Ovary (tissue), 10 donors: ENCODE measurements at places on chromosomes 2 and 18. TPM values are rescaled to one million over a fixed set of nuclear protein-coding genes. Genes with fewer than 3 reads are reported as not detected.

MAP3K19 gene
- 0.52 TPM for total RNA-seq

ABCG5 gene
- total RNA-seq, result not detected

CCDC85A gene
- total RNA-seq, result 6.8 TPM

GALR1 gene
- under 0.01 TPM for total RNA-seq

ARHGAP28 gene
- total RNA-seq, result 19.3 TPM

CTAGE1 gene
- total RNA-seq, result not detected

MAL gene
- total RNA-seq, result 1.6 TPM

DNA sequence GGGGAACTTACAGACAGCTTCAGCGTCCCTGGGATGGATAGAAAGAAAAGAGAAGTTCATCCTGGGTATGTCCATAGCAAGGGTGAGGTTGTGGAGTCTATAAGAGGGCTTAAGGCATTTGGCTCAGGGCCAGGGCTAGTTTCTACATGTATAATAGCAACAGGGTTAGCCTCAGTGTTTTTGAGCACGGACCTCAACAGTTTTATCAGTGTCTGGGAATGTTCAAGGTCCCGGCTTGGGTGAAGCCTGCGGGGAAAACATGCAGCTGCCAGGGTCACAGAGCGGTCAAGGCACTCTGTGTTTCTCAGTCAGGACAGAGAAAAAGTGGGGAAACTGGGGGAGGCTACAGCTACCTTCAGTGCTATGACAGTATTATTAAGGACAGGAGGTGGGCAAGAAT is 427.7 kb upstream of the HS6ST1 start:
- DNase-seq, result peak; percentile 75
- H3K27ac ChIP-seq, result peak overlapping the region; percentile 51
- no peak overlapping the region for H3K4me3 ChIP-seq

- H3K4me1 ChIP-seq, result peaks cover 2% of the 10 kb centered on the region
- H3K4me3 ChIP-seq, result no peak overlapping the region
- H3K36me3 ChIP-seq, result no peaks in the 10 kb centered on the region
- peak; percentile 81 for DNase-seq
Observed at GRCh38 chr18:22683196-22683676, 249.9 kb upstream of the RBBP8 start.

GRCh38 chr2:37396890-37397565 is 52.6 kb downstream of the QPCT start:
- no peak overlapping the region for H3K27ac ChIP-seq
- H3K27me3 ChIP-seq, result no peaks in the 10 kb centered on the region
- H3K36me3 ChIP-seq, result no peaks in the 10 kb centered on the region

DNA sequence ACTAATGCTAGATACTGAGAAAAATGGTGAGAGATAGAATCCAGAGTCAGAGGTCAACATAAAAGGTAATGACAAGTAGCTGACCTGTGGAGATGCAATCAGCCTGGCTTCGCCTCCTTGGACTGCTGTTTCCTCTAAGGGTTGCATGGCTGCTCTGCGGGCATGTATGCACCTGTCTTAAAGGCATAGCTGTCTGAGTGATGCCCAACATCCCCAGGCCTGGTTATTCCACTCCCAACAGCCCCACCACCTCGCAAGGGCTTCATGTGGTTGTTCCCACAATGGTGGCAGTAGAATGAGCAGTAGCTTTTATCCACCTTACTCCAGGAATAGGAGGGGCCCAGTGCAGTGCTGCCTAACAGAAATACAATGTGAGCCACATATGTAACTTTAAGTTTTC is 69.7 kb upstream of the ALK start:
- DNase-seq, result no peak
- H3K27ac ChIP-seq, result no peak overlapping the region
- H3K27me3 ChIP-seq, result no peaks in the 10 kb centered on the region
- H3K36me3 ChIP-seq, result no peaks in the 10 kb centered on the region
- no peak overlapping the region for H3K4me3 ChIP-seq
- H3K4me1 ChIP-seq, result no peaks in the 10 kb centered on the region

- no peaks in the 10 kb centered on the region for H3K36me3 ChIP-seq
- H3K4me1 ChIP-seq, result no peaks in the 10 kb centered on the region
- no peak for DNase-seq
- H3K27ac ChIP-seq, result no peak overlapping the region
- no peak overlapping the region for H3K4me3 ChIP-seq
- no peaks in the 10 kb centered on the region for H3K27me3 ChIP-seq
Observed at GRCh38 chr2:101264360-101264939, 11.8 kb downstream of the CNOT11 start.

- DNase-seq, result no peak
- no peaks in the 10 kb centered on the region for H3K27me3 ChIP-seq
- H3K4me3 ChIP-seq, result no peak overlapping the region
- H3K27ac ChIP-seq, result no peak overlapping the region
- H3K4me1 ChIP-seq, result no peaks in the 10 kb centered on the region
Observed at GRCh38 chr18:52648201-52648600, 308.2 kb downstream of the DCC start.

GRCh38 chr2:67085146-67085545 is 312.0 kb upstream of the ETAA1 start:
- H3K4me1 ChIP-seq, result no peaks in the 10 kb centered on the region
- H3K27me3 ChIP-seq, result no peaks in the 10 kb centered on the region
- no peak overlapping the region for H3K27ac ChIP-seq
- no peak for DNase-seq
